ENCODE measurements at places on chromosomes 7 and 10.

DNA sequence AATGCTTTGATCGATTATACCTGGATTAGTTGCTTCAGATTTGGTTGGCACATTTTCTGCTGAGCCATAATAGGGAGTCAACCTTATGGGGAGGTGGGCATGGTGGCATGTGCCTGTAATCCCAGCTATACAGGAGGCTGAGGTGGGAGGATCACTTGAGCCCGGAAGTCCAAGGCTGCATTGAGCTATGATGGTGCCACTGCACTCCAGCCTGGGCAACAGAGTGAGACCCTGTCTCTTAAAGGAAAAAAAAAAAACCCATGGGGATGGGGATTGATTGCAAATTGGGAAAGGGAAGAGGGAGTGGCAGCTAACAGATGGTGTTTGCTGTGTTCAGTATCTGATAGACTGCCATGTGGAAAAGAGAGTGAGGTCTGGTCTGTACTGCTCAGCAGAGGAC is 11.1 kb downstream of the STK17A start:
- no peak for DNase-seq

DNA sequence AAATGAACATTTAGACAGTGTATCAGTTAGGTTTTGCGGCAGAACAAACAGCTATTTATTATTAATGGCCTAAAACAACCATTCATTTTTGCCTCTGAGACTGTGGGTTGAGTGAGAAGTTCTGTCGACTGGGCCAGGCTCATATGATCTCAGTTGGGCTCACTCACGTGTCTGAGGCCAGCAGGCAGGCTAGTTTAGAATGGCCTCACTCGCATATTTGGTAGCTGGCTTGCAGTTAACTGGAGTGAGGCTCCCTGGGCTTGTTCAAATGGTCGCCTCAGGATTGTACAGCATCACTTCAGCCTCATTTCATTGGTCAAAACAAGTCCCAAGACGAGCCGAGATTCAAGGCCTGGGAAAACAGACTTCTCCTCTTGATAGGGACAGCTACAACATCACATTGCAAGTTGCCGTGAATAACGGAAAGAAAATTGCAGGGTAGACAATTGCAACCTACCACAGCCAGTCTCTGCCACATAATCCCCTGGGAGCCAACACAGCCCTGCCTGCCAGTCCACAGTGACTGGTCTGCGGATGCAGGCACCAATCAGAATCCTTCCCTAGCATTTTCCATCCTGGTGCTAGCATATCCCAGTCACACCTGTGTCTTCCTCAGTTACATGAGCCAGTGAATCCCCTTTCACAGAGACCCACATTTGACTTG is 23.1 kb upstream of the PPIF start:
- no peak for DNase-seq

GRCh38 chr7:519484-520390 is at the start of gene PDGFA:
PDGFA (minus strand) TSS chr7:519846; CDS start chr7:519001, 845 bp downstream.
- no peak for DNase-seq

- DNase-seq, result no peak
These were observed 72.9 kb upstream of the GRID1 start for GRCh38 chr10:86439544-86439943.

- DNase-seq, result no peak
These were observed 112.4 kb upstream of the PPP2R2D start for GRCh38 chr10:131788386-131788785.

DNA sequence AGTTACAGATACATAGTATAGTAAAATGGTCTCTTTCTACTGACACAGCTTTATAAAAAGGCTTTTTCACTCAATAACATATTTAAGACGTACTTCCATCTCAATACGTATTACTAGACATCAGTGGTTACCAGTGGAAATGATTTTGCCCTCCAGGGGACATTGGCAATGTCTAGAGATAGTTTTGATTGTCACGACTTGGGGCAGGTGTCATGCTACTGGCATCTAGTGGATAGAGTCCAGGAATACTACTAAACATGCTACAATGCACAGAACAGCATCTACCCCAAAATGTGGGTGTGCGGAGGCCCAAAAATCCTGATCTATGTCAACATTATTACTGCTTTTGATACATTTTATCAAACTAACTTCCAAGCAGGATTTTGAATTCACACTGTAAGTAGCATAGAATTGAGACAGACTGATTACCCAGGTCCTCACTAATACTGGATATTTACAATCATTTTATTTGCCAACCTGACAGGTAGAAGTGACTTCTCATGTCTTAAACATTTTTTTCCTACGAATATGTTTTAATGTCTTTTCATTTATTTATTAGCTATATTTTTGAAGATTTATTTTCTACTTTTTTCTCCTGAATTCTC is 53.8 kb downstream of the HGF start:
- DNase-seq, result no peak

- no peak for DNase-seq
These were observed 257.0 kb downstream of the COBL start for GRCh38 chr7:51059504-51060142.

DNA sequence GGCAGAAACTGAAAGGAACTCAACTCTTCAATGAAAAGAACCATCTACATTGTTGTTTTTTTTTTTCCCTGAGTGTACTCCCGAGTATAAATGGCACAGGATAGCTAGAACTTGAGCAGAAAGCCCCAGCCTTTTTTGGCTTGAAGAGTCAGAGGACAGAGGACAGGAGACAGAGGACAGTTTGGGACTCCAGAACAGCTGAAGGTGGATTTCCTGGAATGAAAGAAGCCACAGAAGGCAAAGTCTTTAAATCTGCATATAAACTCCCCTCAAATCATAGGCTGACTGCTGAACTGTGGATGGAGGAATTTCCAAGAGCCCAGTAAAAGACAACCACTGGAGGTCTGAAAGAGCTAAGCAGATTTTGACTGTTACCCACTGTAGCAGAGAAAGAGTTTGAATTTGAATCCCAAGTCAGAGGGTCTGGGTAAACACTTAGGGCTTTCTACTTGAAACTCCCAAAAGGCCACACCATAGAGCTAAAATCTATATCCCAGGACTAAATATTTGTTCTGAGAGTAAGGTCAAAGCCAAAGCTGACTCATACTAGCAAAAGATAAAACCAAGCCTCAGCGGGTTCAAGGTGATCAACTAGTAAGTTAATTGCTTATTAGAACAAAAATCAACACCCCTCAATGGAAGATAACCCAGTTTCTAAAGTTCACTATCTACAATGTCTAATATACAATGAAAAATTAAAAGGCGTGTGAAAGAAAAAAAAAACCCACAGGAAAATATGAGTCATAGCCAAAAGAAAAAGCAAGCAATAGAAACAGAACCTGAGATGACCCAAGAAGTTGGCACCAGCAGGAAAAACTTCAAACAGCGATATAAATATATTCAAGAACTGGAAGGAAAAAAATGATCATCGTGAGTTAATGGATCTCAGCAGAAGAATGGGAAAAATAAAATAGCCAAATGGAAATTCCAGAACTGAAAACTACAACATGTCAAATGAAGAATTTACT is 1.8 kb upstream of the OPN1SW start:
- DNase-seq, result no peak

DNA sequence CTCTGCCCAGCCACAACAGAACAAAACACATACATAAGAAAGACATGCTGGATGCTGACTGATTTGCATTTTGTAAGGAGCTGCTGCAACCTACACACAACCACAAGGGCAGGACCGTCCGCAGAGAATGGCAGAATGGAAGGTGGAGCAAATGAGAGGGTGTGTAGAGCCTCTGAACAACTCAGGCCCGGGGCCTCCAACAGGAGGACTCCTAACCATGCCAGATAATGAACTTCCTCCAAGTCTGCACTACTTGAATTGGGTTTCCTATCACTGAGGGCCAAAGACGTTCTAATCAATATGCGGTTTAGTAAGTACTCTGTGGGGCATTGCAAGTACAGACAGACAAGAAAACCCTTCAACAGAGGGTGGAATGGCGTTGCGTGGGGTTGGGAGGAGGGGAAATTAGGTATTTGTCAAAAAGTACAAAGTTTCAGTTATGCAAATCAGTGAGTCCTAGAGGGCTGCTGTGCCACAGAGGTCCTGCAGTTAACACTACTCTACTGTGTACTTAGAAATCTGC is 14.6 kb downstream of the VOPP1 start:
- no peak for DNase-seq

GRCh38 chr7:87364246-87364645 is 18.8 kb downstream of the CROT start:
- DNase-seq, result no peak

DNA sequence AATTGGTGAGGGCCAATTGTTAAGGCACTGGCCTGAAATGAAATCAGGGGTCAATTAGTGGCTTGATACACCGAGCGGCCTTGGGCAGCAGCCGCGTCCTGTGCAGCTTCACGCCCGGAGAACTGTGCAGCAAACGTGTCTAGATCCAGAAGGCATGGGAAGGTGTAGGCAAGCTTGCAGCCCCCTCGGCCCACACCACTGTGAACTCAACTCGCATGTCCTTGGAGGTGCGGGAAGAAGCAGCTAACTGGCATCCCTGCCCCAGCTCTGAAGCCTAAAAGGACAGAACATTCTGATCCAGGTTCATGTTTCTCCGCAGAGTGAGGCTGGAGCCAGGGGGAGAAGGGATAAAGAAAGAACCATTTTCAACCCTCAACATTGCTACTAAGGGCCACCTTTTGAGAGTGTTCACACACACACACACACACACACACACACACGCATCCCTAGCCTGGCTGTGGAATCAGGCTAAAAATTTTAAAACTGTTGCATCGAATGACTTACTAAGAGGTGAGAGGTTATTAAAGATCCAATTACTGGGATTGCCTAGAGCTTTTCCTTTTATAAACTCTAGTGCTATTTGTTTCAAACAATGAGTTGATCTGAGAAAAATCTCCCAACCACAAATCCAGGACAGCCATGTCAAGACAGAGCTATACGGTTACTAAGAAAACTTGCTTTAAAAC is 104.0 kb downstream of the PARP12 start:
- DNase-seq, result no peak

GRCh38 chr7:132508724-132509353 is 67.4 kb downstream of the PLXNA4 start:
- no peak for DNase-seq

GRCh38 chr10:85784792-85785191 is 581.8 kb downstream of the GRID1 start:
- DNase-seq, result no peak

DNA sequence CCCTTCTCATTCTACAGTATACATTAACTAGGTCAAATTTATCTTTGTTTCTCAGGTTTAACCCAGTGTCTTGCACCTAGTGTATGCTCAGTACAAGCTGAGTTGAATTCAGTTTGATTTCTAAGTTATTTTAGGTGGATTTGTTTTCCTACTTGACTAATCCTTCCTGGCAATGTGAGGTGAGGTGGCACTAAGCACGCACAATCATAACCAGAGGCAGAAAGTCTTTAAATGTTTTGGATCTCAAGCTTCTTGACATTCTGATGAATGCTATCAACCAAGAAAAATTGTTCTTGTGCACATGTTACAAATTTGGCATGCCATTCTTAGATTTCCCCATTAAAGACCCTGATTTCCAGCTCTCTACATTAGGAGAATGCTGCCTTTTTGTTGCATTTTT is 3.2 kb downstream of the BZW2 start:
- no peak for DNase-seq

GRCh38 chr10:44036425-44036824 is 348.5 kb downstream of the CXCL12 start:
- no peak for DNase-seq

DNA sequence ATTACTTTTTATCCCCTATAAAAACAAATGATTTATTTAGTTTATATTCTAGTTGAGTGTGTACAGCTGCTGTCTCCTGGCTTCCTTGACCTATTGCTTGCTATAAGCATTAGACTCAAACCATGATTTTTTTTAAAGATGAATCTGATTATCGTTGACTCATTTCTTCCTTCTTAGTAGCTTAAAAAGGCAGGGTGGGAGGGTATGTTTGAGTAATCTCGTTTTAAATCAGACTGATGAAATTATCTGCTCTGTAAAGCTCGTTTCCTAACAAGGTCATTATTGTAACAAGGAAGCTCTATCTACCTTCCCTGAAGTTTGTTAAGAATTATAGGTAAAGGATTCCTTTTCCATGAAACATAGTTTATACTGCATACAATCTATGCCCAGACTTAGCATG is 276.3 kb upstream of the KCND2 start:
- no peak for DNase-seq

DNA sequence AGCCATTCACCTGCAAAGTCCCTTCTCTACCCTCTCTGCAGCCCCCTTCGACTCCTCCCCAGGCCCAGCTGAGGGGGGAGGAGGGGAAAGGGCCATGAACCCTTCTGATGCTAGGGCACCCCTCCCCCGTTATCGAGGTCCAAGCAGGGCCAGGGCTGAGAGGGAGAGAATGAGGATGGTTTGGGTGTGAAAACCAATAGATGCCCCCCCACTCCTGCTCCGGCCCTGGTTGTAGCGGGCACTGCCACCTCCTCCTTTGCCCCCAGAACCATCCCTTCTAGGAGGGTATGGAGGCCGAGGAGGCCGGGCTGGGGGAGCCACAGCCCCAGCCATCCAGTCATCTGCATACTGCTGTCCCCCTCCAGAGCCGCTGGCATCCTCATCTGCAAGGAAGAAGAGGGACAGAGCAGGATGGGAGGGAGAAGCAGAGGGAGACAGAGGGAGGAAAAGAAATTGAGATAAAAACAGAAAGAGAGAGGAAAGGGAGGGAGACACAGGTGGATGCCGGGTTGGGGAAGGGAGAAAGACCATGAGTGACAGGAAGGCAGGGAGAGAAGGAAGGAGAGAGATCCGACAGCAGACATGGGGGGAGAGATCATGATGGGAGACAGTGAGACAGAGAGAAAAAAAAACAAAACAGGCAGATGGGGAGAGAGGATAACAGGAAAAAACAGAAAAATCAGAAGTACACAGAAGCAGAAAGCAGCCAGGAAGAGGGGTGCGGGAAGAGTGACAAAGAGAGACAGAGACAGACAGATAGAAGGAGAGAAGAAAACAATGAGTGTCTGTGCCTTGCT is 1.9 kb upstream of the GAL3ST4 start:
- no peak for DNase-seq

DNA sequence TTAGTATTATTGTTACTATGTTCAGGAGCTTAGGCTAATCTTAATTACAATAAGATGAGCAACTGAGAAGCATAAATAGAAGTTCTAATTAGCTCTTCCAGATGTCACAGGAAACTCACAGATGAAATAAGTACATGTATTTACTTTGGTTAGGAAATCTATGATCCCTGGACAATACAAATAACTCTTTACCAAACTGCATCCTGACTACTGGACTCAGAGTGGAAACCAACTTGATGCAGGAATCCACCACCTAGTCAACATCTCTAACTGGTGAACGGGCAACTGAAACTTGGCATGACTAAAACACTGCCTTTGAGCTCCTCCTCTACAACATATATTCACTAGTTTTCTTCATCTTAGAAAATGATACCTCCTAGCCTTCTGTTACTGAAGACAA is 193.2 kb downstream of the AGMO start:
- no peak for DNase-seq

DNA sequence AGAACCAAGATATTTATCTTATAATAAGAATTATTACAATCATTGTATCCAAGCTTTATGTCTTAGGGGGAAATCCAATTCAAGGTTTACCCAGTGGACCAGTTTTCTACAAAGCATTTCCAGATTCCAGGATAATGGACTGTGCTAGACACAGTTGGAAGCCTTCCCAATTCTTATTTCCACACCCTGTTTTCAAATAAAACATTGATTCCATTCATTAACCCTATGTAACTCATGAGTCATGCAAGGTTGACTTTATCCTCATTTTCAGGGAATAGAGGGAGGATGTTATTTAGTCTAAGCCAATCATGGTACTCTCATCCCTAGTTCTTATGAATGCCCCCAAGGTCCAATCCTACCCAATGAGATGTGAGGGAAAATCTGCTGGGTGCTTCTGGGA is 145.7 kb downstream of the RNLS start:
- DNase-seq, result no peak

GRCh38 chr10:122514045-122514840 is 46.3 kb upstream of the DMBT1 start:
- no peak for DNase-seq

- no peak for DNase-seq
These were observed 118.0 kb upstream of the PITRM1 start for GRCh38 chr10:3290550-3290949.
